ENCODE measurements at places on chromosomes 4 and X. TPM values are rescaled to one million over a fixed set of nuclear protein-coding genes. Genes with fewer than 3 reads are reported as not detected.

The FREM3 gene
- total RNA-seq = not detected

The PUDP gene
- 41.4 TPM for total RNA-seq

The MAGEE1 gene
- total RNA-seq = 7.9 TPM

The AVPR2 gene
- total RNA-seq = not detected

DNA sequence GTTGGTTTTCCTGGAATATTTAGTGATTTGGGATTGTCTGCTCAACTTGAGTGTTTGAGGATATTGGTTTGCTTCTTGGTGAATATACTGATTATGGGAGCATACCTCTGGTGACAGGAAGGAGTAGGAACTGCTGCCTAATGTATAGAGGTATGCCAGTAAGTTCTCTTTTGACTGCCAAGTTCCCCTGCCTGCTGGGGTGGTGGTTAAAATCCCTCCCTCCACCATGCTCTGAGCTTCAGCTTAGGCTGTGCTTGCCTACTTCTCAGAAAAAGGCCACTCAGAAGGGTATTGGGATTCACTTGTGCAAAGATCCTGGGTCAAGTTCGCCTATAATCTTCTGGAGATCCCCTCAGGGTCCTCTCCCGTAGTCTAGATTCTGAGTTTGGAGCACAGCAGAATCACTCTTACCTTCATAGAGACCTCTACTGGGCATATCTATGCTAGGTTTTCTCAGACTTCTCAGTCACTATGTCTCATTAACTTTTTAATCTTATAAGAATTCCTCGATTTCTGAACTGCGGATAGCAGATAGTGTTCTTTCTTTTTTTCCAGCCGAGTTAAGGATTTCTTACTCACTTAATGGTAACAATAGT is 44.7 kb upstream of the DCK start:
- DNase-seq = no peak
- no peak overlapping the region for H3K27ac ChIP-seq
- peaks cover 2% of the 10 kb centered on the region for H3K36me3 ChIP-seq
- H3K4me3 ChIP-seq = no peak overlapping the region
- peaks cover 7% of the 10 kb centered on the region for H3K4me1 ChIP-seq

DNA sequence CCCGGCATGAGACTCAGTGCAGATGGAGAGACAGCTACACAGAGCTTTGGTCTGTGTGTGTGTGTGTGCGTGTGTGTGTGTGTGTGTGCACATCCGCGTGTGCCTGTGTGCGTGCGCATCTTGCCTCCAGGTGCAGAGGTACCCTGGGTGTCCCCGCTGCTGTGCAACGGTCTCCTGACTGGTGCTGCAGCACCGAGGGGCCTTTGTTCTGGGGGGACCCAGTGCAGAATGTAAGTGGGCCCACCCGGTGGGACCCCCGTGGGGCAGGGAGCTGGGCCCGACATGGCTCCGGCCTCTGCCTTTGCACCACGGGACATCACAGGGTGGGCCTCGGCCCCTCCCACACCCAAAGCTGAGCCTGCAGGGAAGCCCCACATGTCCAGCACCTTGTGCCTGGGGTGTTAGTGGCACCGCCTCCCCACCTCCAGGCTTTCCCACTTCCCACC is 14.3 kb downstream of the FGFR3 start:
- H3K27me3 ChIP-seq = no peaks in the 10 kb centered on the region
- H3K4me1 ChIP-seq = no peaks in the 10 kb centered on the region
- no peak overlapping the region for H3K27ac ChIP-seq
- H3K36me3 ChIP-seq = peaks cover under 1% of the 10 kb centered on the region

DNA sequence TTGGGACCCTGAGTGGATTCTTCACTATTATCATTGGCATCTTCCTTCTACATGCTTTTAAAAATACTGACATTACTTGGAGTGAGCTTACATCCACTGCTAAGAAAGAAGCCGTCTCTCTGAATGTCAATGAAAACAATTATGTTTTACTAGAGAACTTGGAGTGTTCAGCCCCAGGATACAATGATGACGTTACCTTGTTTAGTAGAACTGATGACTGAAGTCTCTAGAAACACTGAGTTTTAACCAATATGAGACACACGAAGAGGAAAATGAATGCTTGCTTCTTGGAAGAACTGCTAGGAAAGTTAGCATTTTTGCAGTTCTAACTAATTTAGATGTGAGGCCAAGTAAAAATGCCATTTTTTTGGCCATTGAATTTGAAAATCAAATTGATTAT is 19.4 kb downstream of the NIPAL1 start:
- no peak for DNase-seq
- no peaks in the 10 kb centered on the region for H3K27me3 ChIP-seq
- H3K36me3 ChIP-seq = peaks cover 22% of the 10 kb centered on the region
- H3K4me1 ChIP-seq = peaks cover 15% of the 10 kb centered on the region
- H3K4me3 ChIP-seq = no peak overlapping the region

DNA sequence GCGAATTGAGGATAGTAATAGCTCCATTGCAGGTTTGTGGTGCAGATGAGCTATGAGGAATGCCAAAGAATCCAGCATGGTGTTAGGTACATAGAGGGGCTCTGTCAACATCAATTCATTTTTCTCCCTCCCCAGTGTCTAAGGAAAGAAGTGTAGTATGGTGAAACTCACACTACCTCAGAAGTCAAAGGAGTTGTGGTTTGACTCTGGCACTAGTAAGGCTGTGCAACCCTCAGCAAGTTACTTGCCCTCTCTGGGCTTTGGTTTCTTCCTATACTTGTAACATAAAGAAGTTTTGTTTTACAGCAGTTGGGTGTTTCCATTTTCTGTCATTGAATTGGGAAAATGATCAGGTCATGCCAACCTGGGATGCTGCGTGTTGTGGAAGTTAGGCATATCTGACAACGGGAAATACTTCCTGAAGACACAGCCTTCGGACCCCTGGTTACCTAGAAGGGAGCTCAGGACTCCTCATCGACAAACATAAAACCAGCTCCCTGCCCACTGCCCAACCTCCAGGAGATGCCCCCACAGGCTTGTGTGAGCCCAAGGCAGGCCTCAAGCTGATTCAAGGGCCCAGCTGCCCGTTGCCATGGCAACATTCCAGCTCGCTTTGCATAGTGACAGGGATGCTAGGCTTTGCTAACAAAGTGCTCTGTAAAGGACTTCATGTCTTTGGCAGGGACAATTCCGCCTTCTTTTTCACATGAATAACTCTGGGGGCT is 71.4 kb downstream of the RTL5 start:
- DNase-seq = no peak
- no peaks in the 10 kb centered on the region for H3K36me3 ChIP-seq
- no peak overlapping the region for H3K27ac ChIP-seq
- H3K27me3 ChIP-seq = no peaks in the 10 kb centered on the region
- no peak overlapping the region for H3K4me3 ChIP-seq

DNA sequence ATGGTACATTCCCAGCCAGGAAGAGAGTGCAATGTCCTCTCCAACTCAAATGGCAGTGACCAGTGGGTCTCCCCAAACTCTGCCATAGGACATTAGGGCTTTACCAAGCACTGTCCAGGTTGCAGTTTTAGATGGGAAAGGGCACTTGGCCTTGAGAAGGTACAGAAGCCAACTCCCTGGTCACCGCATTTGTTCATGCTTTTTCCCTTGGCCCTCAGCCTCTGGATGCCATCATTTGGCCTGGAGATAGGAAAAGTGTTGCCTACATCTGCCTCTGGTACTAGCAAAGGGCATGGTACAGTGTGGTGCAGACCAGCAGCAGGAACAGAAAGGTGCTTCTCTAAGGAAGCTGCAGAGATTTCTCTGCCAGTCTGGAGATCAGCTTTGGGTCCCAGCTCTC is 93.8 kb downstream of the MAMLD1 start:
- no peak overlapping the region for H3K27ac ChIP-seq
- H3K27me3 ChIP-seq = no peaks in the 10 kb centered on the region
- H3K4me3 ChIP-seq = no peak overlapping the region
- DNase-seq = no peak
- H3K36me3 ChIP-seq = no peaks in the 10 kb centered on the region

- H3K4me1 ChIP-seq = peaks cover 18% of the 10 kb centered on the region
- peaks cover 76% of the 10 kb centered on the region for H3K27me3 ChIP-seq
These were observed 2.9 kb downstream of the GRIA2 start for GRCh38 chr4:157223456-157223855.

DNA sequence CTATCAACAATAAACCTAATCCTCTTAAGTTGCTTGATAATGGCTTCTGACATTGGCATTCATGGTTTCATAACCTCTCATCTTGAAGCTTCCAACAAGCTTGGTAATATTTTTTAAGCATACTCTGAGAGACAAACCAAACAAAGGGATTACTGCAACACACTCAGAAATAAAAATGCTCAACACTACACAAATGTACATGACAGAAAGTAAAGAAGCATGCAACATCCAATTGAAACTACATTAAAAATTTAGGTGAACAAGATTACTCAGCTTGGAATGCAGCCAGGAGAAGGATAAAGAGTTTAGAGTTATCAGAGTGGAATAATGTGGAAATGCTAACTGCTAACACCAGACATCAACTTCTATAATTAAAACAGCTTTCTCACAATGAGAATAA is 1136.6 kb upstream of the PABPC4L start:
- DNase-seq = no peak
- H3K27ac ChIP-seq = no peak overlapping the region
- H3K27me3 ChIP-seq = no peaks in the 10 kb centered on the region
- H3K36me3 ChIP-seq = no peaks in the 10 kb centered on the region
- H3K4me3 ChIP-seq = no peak overlapping the region

Data from mesothelial cell of epicardium (in vitro differentiated cells).